T1000 (cell line): ENCODE measurements at places on chromosomes 12 and 14.

GRCh38 chr12:76549131-76549530 lies 10.4 kb downstream of the OSBPL8 start:
- no peak for DNase-seq

DNA sequence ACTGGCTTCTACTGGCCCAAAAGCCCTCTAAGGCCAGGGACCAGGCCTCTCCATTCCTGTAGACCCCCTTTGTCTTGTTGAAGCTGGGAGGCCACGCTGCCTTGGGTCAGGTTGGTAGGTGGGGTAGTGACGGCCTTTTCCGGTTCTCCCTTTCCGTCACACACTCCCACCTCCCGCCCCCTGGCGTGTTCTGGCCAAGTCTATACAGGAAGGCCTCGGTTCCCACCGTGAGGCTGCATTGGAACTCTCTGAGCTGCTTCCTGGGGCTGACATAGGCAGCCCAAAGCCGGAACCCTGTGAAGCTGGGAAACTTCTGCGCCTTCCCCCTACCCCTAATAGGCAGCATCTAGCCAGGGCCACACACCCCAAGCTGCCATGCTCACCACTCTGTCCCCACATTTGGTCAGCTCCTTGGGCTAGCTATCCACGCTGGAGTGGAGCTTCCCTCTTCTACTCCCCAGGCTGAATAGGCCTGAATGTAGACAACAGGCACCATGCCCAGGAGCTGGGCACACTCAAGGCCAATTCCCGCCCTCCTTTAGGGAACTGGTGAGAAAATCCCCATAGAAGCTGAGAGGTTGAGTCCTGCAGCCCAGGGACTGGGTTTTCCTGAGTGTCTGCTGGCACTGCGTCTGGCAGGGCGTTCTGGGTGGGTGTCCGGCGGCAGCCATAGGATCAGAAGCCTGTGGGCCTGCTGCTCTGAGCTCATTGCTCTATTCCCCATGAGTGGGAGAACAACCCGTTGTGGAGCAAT lies 35.7 kb downstream of the RIN3 start:
- no peak for DNase-seq

DNA sequence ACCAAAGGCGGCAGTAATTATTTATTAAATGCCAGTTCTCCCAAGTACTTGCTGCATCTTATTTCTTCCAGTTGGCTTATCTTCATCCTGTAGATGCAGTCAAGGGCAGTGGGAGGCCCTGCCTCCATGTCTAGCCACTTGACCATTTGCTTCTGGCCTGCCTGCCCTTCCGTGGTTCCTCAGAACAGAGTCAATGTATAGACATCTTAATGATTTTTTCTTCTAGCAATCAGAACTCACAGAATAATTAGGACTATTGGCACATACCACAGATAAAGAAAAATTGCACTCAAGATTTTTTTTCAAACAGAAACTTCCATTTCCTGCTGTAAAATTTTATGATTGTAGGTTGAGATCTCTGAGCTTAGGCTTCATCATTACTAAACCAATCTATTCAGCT lies 20.9 kb downstream of the NR1H4 start:
- DNase-seq: no peak

- DNase-seq: no peak
These were observed 9.2 kb downstream of the HEBP1 start for GRCh38 chr12:12990700-12991468.

DNA sequence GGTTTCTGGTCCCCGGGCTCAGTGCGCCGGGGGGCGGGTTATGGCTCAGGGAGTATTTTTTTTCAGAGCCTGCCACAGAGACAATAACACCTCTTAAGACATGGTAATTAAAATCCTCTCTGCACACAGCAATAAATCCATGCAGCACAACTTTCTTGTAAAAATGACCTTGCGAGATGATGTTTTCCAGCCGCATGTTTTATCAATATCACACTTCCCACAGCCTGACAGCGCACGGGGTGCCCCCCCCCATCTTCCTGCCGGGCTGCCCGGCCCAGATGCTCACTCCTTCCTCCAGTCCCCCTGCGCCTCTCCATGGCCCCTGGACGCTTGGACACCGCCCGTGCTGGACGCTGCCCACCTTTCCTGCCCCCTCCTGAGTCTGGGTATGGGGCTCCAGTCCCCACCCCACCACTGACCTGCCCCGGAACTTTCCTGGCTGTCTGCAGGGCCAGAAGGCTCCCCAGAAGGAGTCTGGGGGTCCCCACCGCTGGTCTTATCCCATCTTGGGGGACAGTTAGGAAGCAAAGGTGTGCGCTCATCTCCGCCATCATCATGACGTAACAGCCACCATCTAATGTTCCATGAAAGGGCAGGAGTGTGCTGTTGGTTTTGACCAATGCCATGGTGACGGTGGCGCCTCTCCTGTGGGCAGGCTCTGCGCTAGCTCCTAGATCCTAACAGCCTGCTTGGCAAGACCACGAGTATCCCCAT lies 182.9 kb downstream of the KIF26A start:
- no peak for DNase-seq
